ENCODE measurements at places on chromosomes 16 and 17.

DNA sequence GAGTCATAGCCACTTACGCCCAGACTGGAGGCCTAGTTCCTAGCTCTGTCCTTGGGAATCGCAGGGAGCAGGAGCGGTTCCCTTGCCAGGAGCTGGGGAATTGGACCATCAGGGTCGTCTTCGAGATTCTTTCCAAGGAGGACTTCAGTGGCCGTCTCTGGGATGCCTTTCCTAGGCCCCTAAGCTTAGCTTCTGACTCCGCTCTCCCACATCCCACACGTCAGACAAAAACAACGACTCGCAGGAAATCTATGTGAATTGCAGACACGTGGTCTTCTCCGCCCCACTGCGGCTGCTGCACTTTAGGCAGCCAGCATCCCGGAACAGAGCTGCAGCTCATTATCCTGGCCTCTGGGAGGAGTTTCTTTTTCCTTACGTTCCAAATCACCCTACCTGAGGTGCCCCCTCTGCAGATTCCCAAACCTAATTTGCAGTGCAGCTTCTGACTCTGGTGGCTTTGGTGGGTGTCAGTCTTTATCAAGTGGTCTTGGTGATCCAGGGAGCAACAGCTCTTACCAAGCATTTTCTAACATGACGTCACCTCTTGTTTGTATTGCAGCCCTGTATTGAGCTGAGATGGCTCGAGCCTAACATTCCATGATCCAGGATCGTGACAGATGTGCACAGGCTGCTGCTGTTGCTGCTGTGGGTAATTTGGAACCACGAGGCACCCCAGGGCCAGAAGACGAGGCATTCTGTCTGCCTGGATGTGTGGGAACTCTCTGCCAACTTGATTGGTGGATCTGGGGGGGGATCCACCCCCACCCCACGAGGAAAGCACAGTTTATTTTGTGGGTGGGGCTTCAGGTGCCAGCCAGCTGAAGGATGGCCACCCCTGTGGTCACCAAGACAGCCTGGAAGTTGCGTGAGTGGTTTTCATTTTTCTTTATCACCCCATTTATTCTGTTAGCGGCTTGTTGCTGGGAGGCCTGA, 1.1 kb downstream of the KATNB1 start:
- no peak for DNase-seq

DNA sequence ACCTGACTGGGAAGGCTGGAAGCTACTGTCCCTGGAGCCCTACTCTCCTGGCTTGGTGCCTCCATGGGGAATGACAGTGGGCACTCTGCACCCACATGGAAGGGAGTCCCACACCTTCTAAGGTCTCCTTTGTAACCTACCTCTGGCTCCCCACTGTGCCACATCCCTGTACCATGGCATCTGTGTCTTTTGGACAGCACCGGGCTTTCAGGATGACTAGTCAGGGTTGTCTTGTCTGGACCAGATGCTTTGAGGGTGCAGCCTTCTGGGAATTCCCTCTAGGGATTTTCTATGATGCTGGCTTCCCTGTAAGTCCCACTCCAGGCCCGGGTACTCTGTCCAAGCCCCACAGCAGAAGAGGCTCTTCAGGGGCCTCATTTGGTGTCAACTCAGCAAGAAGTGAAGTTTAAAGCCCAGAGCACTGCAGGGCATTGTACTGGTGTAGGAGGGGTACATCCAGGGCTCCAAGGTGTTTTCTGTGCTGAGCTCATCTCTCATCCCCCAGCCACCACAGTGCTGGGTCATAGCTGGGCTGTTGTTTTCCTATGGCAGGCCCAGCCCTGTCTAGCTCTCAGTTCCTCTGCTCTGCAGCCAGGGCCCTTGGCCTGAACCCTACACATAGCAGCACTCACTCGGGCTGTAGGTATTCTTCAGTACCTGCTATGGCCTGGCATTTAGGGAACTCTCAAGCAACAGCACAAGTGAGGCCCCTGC, 255.3 kb downstream of the CPPED1 start:
- DNase-seq, result no peak

GRCh38 chr17:28147017-28147416, 104.5 kb downstream of the NLK start:
- no peak for DNase-seq

DNA sequence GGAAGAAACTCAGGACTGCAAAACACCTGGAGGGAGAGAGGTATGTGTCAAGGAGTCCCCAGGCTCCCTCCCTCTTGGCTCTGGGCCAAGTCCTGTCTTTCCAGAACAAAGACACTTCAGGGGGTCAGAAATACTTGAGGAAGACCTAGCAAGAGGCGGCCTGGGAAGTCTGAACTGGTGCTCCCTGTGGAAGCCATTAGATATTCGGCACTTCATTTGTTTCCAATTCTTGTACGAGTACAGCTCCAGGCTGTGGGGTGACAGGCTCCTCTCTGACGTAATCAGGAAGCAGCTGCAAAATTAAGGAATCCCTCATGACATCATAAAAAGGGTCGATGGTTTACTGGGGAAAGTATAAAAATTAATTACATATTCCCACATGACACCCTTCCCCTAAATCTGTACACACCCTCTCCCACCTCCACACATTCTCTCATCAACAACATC, 108.7 kb downstream of the SMG6 start:
- no peak for DNase-seq

- DNase-seq, result no peak
Observed at GRCh38 chr16:12201216-12201615, 224.7 kb downstream of the SNX29 start.
